ENCODE measurements at places on chromosomes 4 and X.
A peak's percentile ranks its signal among the peaks of the same experiment; 100 is the strongest.

- DNase-seq = no peak
Measured at GRCh38 chrX:16480049-16480448, 169.9 kb upstream of the S100G start.

DNA sequence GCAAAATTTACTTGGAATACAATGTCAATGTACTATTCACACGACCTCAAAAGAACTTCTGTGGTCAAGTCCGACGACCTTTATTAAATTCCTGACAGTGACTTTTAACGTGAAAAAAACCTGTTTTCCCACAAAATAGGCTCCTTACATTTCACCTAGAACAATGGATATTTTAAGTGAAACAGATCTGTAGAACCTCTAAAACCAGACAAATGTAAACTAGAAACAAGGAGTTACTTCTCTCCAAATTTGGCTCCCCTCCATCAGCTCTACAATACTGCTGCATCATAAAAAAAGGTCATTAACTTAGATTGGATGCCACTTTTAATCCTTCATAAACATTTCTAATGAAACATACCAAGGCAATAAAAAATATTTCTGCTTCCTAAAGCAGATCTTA, 1.2 kb downstream of the NEK1 start:
- DNase-seq = no peak

DNA sequence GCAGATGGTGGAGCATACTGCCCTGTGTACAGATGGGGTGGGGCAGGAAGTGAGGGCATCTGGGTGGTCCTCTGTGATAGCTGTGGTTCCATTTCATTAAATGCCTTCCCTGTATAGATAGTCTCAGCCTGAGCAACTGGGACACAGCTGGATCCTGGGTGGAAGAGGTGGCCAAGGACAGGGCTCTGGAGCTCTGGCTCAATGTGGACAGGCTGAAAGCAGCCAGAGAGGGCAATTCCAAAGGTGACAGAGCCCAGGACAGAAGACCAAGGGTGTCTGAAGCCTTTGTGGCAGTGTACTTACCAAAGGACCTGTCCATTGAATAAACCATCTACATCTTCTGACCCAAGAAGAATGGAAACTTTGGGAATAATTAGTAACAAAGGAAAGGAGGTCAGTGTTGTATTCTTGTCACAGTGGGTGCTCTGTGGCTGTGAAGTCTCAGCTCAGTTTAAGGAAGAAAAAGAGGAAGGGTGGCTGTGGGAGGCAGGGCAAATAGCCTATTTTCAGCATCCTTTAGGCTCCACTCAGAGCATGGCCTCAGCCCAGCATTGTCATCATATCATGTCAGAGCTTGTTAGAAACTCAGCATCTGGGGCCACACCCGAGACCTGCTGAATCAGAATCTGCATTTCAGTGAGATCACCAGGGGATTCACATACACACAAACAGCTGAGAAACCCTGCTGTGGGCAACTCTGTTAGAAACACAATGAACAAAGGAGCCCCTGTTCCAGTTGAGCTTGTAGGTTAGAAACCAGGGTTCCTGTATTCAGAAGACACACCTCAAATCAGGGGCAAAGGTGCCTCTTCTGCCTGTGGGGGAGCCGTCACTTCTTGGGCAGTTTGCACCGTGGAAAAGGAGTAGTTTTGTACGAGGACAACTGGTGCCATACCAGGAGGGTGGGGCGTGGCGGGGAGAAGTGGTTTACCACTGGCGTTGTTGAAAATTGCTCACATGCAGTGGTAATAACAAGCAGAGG, 168.6 kb downstream of the PTTG2 start:
- DNase-seq = peak; percentile 67

GRCh38 chr4:2320152-2320551, 58.2 kb upstream of the MXD4 start:
- no peak for DNase-seq

GRCh38 chrX:19179389-19179788, 57.1 kb upstream of the ADGRG2 start:
- DNase-seq = no peak

GRCh38 chrX:121307449-121307848, 260.0 kb downstream of the GLUD2 start:
- DNase-seq = no peak

DNA sequence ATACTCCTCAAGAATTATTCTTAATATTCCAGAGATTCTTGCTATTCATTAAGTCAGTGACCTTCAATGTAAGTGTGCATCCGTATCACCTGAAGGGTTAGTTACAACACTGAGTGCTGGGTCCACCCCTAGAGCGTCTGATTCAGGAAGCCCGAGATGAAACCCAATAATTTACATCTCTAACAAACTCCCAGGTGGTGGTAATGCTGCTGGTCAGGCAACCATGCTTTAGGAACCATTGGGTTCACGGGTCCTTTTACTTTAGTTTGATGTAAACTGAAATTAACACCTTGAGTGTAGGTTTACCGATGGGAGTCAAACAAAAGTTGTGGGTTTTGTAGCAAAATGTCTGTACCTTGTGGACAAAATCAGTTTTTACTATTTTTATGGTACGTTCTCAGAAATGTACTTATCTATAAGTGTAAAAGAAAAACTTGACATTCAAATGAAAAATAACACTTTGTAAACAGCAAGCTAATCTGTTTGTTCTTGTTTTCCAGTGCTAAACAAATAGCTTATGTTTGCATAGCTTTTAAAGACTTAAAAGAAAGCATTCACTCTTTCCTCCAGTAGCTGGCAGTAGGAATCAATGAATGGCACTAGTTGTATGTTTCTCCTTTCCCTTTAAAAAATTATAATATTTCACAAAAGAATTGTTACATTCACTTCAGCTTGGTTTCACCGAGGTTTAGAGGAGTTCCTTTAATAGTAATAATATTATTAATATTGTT, 32.7 kb downstream of the ACE2 start:
- no peak for DNase-seq

DNA sequence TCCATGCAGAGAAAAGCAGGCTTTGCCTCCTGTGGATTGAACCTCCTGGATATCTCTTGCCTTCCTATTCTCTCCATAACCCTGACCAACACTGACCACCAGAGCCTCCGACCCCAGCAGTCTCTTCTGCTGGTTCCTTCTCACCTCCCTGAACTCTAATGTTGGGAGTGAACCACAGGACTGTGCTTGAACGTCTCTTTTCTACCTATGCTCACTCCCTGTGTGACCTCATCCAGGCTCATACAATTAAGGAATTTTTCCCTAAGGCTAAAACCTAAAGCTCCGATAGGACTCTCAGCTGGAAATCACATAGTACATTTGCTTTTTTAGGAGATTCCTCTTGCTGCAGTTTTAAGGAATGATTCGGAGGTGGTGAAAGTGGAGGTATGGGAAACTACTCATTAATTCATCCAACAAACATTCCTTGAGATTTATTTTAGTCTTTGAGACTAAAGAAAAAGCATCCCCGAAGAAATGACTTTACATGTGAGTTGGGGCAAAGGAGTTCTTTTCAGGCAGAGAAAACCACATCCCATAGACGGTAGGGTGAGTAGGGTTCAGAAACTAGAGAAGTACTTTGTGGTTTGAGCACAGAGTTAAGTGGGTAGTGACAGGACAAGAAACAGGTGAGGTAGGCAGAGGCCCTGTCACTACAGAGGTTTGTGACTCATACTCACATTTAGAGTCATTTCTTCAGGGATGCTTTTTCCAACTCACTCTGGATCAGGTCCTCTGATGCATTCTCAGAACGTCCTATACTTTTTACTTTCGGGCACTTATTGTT, 30.8 kb downstream of the NDNF start:
- no peak for DNase-seq

GRCh38 chr4:175282407-175282806, 364.2 kb downstream of the ADAM29 start:
- no peak for DNase-seq

DNA sequence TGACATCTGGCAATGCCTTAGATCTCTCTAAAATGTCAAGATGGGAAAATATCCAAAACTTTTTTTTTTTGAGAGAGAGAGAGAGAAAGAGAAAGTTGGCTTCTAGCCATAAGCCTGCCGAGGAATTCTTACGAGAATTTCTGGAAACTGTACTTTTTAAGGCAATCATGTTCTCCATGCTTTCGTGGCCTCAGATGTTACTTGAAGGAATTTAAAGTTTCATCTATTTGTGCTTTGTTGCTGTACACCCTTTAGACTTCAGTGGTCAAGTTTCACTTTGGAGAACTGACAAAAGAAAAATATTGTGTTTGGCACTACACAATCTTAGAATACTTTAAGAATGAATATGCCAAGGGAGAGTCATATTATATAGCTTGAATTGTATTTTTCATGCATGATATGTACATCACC, 53.9 kb downstream of the FAT4 start:
- DNase-seq = no peak

GRCh38 chr4:31275906-31276305, 555.7 kb downstream of the PCDH7 start:
- DNase-seq = no peak

GRCh38 chr4:143435955-143436354, 77.5 kb upstream of the SMARCA5 start:
- no peak for DNase-seq

GRCh38 chr4:26010304-26010703, 96.3 kb downstream of the SMIM20 start:
- no peak for DNase-seq

GRCh38 chr4:152118819-152119553, 358.2 kb upstream of the GATB start:
- DNase-seq = no peak

- DNase-seq = no peak
Measured at GRCh38 chr4:87856816-87857215, 24.0 kb downstream of the MEPE start.

- peak; percentile 10 for DNase-seq
Measured at GRCh38 chrX:43655151-43656004, 721 bp upstream of the MAOA start.

- no peak for DNase-seq
Measured at GRCh38 chr4:145861336-145862318, 77.0 kb downstream of the ZNF827 start.

Measured in stimulated activated CD4-positive, alpha-beta T cell treated with anti-CD3 and anti-CD28 coated beads, Interleukin-4, amount 100 ng/mL, for 1 hour (primary cell).